ENCODE measurements at places on chromosomes 11 and 22. TPM values are rescaled to one million over a fixed set of nuclear protein-coding genes. Genes with fewer than 3 reads are reported as not detected.

Gene PNPLA3
- polyA plus RNA-seq = not detected

Gene SESN3
- polyA plus RNA-seq = 0.63 TPM

Gene PCF11
- 19.3 TPM for polyA plus RNA-seq

Gene OR51B2
- polyA plus RNA-seq = not detected

Gene OR52I1
- polyA plus RNA-seq = not detected

Gene OR51V1
- not detected for polyA plus RNA-seq

Gene KIF18A
- polyA plus RNA-seq = 27.4 TPM

Gene NPAS4
- polyA plus RNA-seq = not detected

Gene FAT3
- polyA plus RNA-seq = not detected

Gene UCP3
- polyA plus RNA-seq = 0.23 TPM

Gene WT1
- polyA plus RNA-seq = 0.15 TPM

Gene DNAJB7
- polyA plus RNA-seq = 0.38 TPM

Gene MS4A6A
- polyA plus RNA-seq = 0.36 TPM

Gene OR8U1
- polyA plus RNA-seq = not detected
